ENCODE measurements at places on chromosomes 3 and 15. TPM values are rescaled to one million over a fixed set of nuclear protein-coding genes. Genes with fewer than 3 reads are reported as not detected.

GRCh38 chr3:134956844-134957243 lies 161.8 kb downstream of the EPHB1 start:
- no peaks in the 10 kb centered on the region for H3K36me3 ChIP-seq
- H3K4me3 ChIP-seq = no peak overlapping the region
- no peak overlapping the region for H3K27ac ChIP-seq
- peaks cover 7% of the 10 kb centered on the region for H3K27me3 ChIP-seq
- H3K4me1 ChIP-seq = no peaks in the 10 kb centered on the region

DNA sequence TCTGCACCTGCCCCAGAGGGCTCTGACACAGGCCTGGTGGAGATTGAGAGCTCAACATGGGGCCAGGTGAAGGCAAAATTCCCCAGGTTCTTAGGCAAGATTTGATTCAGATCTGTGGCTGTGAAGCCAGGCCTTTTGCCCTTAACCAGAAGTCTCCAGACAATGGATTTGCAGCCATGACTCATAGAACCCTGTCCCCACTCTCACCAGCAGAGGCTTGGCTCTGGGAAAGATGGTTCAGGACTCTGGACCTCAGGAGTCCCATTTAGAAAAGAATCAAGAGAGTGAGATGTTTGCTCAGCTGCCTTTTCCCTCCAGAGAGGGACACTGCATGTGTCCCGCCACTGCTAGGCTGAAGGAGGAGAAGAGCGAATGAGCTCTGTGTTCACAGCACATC lies 361.4 kb upstream of the ICE2 start:
- no peaks in the 10 kb centered on the region for H3K27me3 ChIP-seq
- peak; percentile 18 for DNase-seq
- H3K36me3 ChIP-seq = peaks cover 7% of the 10 kb centered on the region
- H3K27ac ChIP-seq = peak overlapping the region; percentile 99
- H3K4me1 ChIP-seq = peaks cover 84% of the 10 kb centered on the region

DNA sequence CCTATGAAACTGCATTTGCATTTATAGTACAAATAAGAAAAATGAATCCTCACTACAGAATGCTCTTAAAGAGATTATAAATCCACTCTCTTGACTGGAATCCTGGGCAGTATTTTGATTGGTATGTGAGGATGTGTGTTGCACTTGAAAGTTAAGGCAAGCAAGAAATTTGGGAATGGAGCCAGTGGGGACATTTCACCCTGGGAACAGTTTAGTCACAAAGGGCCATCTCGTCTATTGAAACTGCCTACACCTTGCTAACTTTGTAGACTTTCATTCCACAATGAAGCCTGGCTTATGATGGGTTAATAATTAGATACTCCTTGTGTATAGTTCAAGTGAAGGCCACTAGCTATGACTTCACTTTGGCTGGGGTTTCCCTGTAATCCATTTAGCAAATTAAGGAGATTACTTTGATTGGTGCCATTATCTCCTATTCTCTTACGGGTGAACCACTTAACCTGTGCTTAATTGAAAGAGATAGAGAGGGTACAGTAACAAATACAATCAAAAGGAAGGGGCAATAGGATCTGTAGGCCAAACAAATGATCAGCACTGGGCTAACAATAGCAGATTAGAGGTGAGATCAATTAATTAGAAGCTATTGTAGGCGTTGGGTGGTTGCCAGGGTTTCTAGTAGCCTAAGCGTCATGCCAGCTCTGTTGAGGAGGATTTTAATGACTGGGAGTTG lies 146.9 kb upstream of the RARB start:
- H3K4me1 ChIP-seq = no peaks in the 10 kb centered on the region
- no peak for DNase-seq

- no peak for DNase-seq
- H3K36me3 ChIP-seq = peaks cover 4% of the 10 kb centered on the region
- H3K27me3 ChIP-seq = peaks cover 26% of the 10 kb centered on the region
- H3K27ac ChIP-seq = no peak overlapping the region
- no peak overlapping the region for H3K4me3 ChIP-seq
These were observed 62.9 kb downstream of the GPR176 start for GRCh38 chr15:39857132-39857531.

DNA sequence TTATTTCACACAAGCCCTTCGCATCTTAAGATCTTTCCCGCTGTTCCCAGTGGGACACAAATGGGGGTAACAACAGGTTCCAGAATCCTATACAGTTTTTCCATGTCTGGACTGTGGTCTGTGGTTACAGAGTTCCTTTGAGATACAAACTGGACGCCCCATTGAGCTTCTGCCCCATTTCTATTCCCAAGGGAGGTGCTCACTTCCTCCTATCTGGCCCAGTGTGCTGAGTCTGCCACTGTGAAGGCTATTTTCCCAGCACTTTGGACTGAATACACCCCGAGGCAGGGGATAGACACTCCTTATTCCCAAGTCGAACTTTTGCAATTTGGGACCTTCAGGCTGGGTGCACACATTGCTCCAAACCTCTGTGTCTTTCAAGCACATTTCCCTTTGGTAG lies 44.0 kb downstream of the MESD start:
- peak overlapping the region; percentile 24 for H3K27ac ChIP-seq
- no peak overlapping the region for H3K4me3 ChIP-seq
- no peak for DNase-seq
- H3K27me3 ChIP-seq = no peaks in the 10 kb centered on the region
- peaks cover 15% of the 10 kb centered on the region for H3K36me3 ChIP-seq

GRCh38 chr15:67531379-67531914 lies 10.5 kb downstream of the C15orf61 start:
- H3K27ac ChIP-seq = peak overlapping the region; percentile 6
- no peaks in the 10 kb centered on the region for H3K27me3 ChIP-seq
- no peaks in the 10 kb centered on the region for H3K36me3 ChIP-seq

- H3K27me3 ChIP-seq = peaks cover 82% of the 10 kb centered on the region
- no peaks in the 10 kb centered on the region for H3K36me3 ChIP-seq
- no peak for DNase-seq
- no peaks in the 10 kb centered on the region for H3K4me1 ChIP-seq
These were observed 19.5 kb upstream of the ATP2B2 start for GRCh38 chr3:10524799-10525301.

- H3K4me1 ChIP-seq = peaks cover 16% of the 10 kb centered on the region
- no peak for DNase-seq
- H3K4me3 ChIP-seq = no peak overlapping the region
- peaks cover 31% of the 10 kb centered on the region for H3K27me3 ChIP-seq
- H3K36me3 ChIP-seq = no peaks in the 10 kb centered on the region
These were observed 2.3 kb upstream of the UACA start for GRCh38 chr15:70765504-70766281.

GRCh38 chr3:23601091-23601822 lies 204.5 kb upstream of the UBE2E1 start:
- no peaks in the 10 kb centered on the region for H3K27me3 ChIP-seq
- no peak overlapping the region for H3K4me3 ChIP-seq
- DNase-seq = no peak
- no peak overlapping the region for H3K27ac ChIP-seq
- H3K36me3 ChIP-seq = no peaks in the 10 kb centered on the region

- no peak overlapping the region for H3K27ac ChIP-seq
- H3K36me3 ChIP-seq = no peaks in the 10 kb centered on the region
- no peaks in the 10 kb centered on the region for H3K4me1 ChIP-seq
- DNase-seq = no peak
- no peak overlapping the region for H3K4me3 ChIP-seq
These were observed 135.5 kb upstream of the TTC14 start for GRCh38 chr3:180466401-180467011.

GRCh38 chr15:90040618-90041017 lies 39.5 kb downstream of the ZNF710 start:
- H3K27ac ChIP-seq = peak overlapping the region; percentile 63
- peaks cover 36% of the 10 kb centered on the region for H3K4me1 ChIP-seq
- no peak for DNase-seq

- no peak overlapping the region for H3K4me3 ChIP-seq
- H3K36me3 ChIP-seq = peaks cover 3% of the 10 kb centered on the region
- DNase-seq = no peak
- H3K27me3 ChIP-seq = peaks cover 12% of the 10 kb centered on the region
These were observed 71.3 kb downstream of the RAB11A start for GRCh38 chr15:65940618-65940909.

DNA sequence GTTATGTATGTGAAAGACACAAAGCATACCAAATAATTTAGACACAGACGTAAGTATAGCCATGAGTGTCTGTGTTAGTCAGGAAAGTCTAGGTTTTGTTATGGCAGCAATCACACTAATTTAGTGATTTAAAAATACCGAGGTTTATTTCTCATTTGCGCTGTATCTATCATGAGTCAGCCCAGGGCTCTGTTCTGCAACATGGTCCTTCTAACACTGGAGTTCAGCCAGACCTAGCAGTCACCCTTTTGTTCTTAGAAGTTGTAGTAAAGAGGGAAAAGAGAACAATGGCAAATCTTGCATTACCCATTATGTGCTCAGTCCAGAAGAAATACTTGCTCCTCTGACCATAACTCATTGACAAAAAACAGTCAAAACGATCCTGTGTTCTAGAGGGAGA lies 311.5 kb downstream of the NLGN1 start:
- no peaks in the 10 kb centered on the region for H3K4me1 ChIP-seq
- no peak overlapping the region for H3K4me3 ChIP-seq
- no peaks in the 10 kb centered on the region for H3K36me3 ChIP-seq
- H3K27me3 ChIP-seq = no peaks in the 10 kb centered on the region

GRCh38 chr15:69018951-69019350 lies 4.5 kb downstream of the NOX5 start:
- no peak for DNase-seq
- H3K36me3 ChIP-seq = no peaks in the 10 kb centered on the region
- H3K27me3 ChIP-seq = peaks cover 49% of the 10 kb centered on the region
- no peak overlapping the region for H3K27ac ChIP-seq
- H3K4me1 ChIP-seq = no peaks in the 10 kb centered on the region

DNA sequence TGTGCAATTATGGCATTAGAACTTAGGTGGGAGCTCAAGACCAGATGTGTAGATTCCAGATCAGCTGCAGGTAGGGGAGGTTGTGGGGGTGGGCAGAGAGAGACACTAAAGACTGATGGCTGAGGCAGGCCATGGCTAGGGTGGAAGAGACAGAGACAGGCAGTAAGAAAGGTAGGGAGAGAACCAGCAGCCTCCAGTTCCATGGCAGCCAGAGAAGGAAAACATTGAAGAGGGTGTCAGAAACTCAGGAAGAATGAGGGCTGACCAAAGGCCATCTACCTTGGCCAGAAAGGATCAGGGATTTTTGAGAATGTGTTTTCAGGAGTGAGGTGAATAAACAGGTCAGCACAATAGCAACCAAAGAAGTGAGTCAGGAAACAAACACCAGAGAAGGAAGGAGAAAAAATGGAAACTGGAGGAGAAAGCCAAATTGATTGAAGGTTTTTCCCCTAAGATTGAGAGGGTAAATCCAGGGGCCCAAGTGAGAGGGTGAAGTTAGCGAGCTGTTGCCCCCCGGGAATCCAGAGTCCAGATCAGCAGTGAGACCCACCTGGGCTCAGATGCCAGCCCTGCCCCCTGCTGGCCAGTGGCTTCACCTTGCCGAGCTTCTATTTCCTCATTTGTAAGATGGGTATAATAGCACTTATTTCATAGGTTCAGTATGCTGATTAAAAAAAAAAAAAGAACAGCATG lies 41.0 kb downstream of the ABHD2 start:
- H3K27me3 ChIP-seq = no peaks in the 10 kb centered on the region
- peaks cover 24% of the 10 kb centered on the region for H3K4me1 ChIP-seq
- no peak overlapping the region for H3K27ac ChIP-seq
- no peak overlapping the region for H3K4me3 ChIP-seq
- H3K36me3 ChIP-seq = peaks cover 9% of the 10 kb centered on the region
- DNase-seq = peak; percentile 39

GRCh38 chr15:29018120-29018805 lies 132.5 kb downstream of the APBA2 start:
- no peak overlapping the region for H3K27ac ChIP-seq
- no peaks in the 10 kb centered on the region for H3K27me3 ChIP-seq

GRCh38 chr3:141280690-141281089 lies 49.1 kb downstream of the PXYLP1 start:
- peaks cover 12% of the 10 kb centered on the region for H3K36me3 ChIP-seq
- H3K4me1 ChIP-seq = peaks cover 12% of the 10 kb centered on the region
- H3K27me3 ChIP-seq = no peaks in the 10 kb centered on the region
- H3K27ac ChIP-seq = no peak overlapping the region
- no peak for DNase-seq

DNA sequence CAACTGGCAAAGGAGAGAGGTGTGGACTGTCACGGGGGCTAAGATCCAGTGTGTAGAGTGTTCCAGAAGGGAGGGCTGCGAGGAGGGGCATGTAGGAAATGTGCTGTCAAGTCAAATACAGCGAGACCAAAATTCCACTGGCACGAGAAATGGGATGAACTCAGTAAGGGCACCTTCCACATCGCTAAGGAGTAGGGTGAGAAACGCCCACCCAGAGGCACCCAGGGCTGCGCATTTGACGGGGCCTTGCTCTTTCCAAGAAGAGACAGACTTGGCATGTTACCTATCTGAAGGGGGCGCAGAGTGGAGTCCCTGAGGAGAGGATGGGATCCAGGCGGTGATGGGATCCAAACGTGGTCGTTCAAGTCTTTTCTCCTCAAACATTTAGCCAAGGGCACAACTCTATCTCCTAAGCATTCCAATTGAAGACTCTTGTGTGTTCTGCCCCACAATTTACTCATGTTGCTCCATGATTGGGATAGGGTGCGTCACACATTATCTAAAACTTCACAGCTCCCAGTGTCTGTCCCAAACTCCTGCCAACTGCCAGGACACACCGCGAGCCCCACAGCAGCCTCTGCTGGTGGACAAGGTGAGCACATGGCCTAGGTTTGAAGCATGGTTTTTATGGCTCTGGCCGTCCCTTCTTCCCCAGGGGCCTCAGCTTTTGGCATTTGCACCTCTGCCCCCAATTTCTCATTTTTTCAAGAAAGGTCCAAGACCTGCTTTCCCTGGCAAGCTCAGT lies 7.6 kb downstream of the SELENOS start:
- H3K36me3 ChIP-seq = peaks cover 15% of the 10 kb centered on the region
- no peaks in the 10 kb centered on the region for H3K27me3 ChIP-seq
- H3K27ac ChIP-seq = peak overlapping the region; percentile 74
- no peak overlapping the region for H3K4me3 ChIP-seq
- DNase-seq = no peak
- H3K4me1 ChIP-seq = peaks cover 8% of the 10 kb centered on the region

DNA sequence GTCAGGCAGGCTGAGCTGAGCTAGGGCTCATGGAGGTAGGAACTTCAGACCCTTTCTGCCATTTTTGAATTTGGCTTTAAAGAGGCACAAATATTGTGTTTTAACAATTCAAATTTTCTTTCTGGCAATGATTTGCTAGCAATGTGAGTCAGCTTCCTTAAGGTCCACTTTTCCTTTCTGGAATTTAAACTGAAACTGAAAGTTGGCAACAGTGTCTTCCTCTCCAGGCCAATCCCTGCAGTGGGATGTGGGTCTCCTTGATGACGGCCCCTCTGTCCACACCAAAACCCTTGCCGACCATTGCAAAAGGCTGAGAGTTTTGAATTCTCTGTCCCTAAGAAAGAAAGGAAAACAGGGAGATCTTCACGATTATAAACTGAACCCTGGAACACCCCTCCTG lies 27.1 kb downstream of the RPSA start:
- peaks cover 9% of the 10 kb centered on the region for H3K36me3 ChIP-seq
- H3K27me3 ChIP-seq = peaks cover 28% of the 10 kb centered on the region
- DNase-seq = no peak
- peaks cover 3% of the 10 kb centered on the region for H3K4me1 ChIP-seq
- no peak overlapping the region for H3K27ac ChIP-seq
- H3K4me3 ChIP-seq = no peak overlapping the region

The TAGLN3 gene
- total RNA-seq = not detected

The C2CD4A gene
- 0.60 TPM for total RNA-seq

The TERB2 gene
- total RNA-seq = not detected

The B3GNT5 gene
- total RNA-seq = 2.1 TPM

Measured in T-helper 17 cell (primary cell).